ENCODE measurements at places on chromosomes 4 and X.

DNA sequence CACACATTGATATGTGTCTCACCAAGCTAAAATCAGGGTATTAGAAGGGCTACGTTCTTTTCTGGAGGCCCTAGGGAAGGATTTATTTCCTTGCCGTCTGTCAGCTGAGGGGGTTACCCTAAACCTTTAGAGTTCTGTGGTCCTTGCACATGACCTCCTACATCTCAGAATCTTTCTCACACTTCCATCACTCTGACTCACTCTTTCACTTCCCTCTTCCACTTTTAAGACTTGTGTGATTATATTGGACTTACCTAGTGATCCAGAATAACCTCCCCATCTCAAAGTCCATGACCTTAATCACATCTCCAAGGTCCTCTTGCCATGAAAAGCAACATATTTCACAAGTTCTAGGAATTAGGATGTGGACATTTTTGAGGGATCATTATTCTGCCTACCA is 53.6 kb upstream of the FUNDC1 start:
- no peak overlapping the region for H3K4me3 ChIP-seq
- no peaks in the 10 kb centered on the region for H3K36me3 ChIP-seq
- DNase-seq, result no peak
- H3K27me3 ChIP-seq, result no peaks in the 10 kb centered on the region
- H3K27ac ChIP-seq, result no peak overlapping the region

DNA sequence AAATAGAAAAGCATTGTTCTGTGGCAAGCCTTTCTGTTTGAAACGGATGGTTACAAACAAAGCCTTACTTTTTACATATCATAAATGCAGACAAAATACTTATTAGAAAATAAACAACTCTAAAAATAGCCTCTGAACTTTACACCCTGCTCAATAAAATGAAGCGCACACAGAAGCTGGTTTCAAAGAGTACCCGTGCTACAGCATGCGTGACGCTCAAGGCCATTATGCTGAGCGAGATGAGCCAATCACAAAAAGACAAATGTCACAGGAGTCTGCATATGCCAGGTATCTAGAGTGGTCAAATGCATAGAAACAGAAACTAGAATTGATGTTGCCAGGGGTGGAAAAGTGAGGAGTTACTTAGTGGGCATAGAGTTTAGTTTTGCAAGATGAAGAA is 326.5 kb upstream of the GATB start:
- no peak overlapping the region for H3K4me3 ChIP-seq
- no peaks in the 10 kb centered on the region for H3K36me3 ChIP-seq
- H3K4me1 ChIP-seq, result no peaks in the 10 kb centered on the region

GRCh38 chr4:78566834-78567499 is 15.4 kb downstream of the ANXA3 start:
- H3K27ac ChIP-seq, result peak overlapping the region; percentile 99
- H3K4me1 ChIP-seq, result peaks cover 58% of the 10 kb centered on the region
- no peaks in the 10 kb centered on the region for H3K27me3 ChIP-seq
- no peak for DNase-seq

DNA sequence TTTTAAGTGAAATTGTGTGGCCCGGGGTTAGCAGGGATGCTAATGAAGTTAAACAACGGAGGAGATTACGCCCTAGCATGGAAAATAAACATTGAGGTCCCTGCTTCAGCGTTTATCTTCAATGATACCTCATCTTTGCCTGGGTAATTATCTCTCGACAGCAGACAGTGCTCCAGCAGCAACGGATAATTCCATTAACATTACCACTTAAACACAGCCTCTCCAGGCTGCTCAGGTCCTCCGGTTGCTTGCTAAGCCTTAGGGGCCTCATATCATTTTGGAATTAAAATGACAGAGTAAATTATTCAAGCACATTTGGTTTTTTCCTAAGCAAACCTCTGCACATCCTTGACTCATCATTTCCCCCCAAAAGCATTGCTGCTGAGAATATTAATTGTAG is 281.5 kb upstream of the KLF3 start:
- no peak overlapping the region for H3K27ac ChIP-seq
- H3K36me3 ChIP-seq, result no peaks in the 10 kb centered on the region
- DNase-seq, result no peak
- peaks cover 15% of the 10 kb centered on the region for H3K4me1 ChIP-seq
- no peak overlapping the region for H3K4me3 ChIP-seq

DNA sequence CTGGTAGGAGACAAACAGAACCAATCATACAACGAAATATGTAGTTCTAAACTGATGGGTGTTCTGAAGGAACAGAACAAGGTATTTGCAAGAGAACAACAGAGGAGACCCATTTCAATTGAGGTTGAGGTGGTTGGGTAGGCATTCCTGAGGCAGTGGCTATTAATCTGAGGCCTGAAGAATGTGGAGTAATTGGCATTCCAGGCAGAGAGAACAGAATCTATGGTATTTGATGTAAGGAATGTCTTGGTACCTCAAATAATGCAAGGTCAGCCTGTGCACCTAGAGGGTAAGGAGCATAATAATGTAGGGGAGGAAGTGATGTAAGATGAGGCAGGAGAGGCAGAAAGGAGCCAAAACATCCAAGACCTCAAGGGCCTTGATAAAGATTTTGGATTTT is 109.5 kb upstream of the TEX13C start:
- H3K27me3 ChIP-seq, result peaks cover 5% of the 10 kb centered on the region
- no peaks in the 10 kb centered on the region for H3K36me3 ChIP-seq
- DNase-seq, result no peak

DNA sequence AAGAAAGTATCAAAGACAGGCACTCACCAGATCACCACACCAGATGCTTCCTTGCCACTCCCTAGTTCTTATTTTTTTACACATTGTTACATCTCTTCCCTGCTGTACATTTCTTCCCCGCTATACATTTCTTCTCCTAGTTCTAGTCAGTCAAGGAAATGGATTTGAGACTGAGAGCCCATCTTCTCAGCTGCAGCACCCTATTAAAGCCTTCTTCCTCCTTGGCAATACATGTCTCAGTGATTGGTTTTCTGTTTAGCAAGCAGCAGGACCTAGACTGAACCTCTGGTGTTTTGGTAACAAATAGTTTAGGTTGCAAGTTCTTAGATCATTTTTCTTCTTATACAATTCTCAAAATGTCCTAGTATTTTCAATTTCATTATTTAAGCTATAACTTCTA is 35.3 kb upstream of the KLHL8 start:
- no peak overlapping the region for H3K4me3 ChIP-seq
- DNase-seq, result no peak
- H3K27ac ChIP-seq, result no peak overlapping the region
- no peaks in the 10 kb centered on the region for H3K36me3 ChIP-seq

GRCh38 chrX:106906361-106906760 is 3.2 kb upstream of the RIPPLY1 start:
- H3K27ac ChIP-seq, result no peak overlapping the region
- no peaks in the 10 kb centered on the region for H3K4me1 ChIP-seq
- H3K27me3 ChIP-seq, result no peaks in the 10 kb centered on the region
- H3K36me3 ChIP-seq, result no peaks in the 10 kb centered on the region
- H3K4me3 ChIP-seq, result no peak overlapping the region

DNA sequence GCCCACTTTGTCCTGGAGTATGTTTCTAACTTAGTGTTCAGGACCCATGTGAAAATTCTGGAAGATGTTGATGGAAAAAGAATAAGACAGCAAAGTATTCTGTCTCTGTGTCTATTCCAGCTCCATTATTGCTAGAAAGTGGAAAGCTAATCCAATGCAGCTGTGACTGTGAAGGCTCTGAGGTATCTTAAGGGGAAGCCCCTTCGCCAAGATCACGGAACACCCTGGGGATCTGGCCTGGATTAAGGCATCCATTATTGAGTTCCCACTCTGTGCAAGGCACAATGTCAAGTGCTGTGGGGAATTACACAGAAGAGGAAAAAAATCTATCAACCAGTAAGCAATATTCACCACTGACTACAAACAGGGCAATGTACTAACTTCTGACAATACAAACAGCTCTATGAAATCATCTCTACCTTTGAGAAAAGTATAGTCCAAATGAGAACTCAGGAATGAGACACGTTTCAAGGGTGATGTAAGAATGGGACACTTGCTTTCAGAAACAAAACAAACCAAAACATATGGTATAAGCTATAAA is 222.1 kb downstream of the LDB2 start:
- no peak overlapping the region for H3K27ac ChIP-seq
- DNase-seq, result no peak
- H3K4me1 ChIP-seq, result no peaks in the 10 kb centered on the region
- no peaks in the 10 kb centered on the region for H3K36me3 ChIP-seq

GRCh38 chr4:28921886-28922285 is 1798.3 kb upstream of the PCDH7 start:
- no peak for DNase-seq
- no peaks in the 10 kb centered on the region for H3K4me1 ChIP-seq
- no peaks in the 10 kb centered on the region for H3K27me3 ChIP-seq
- H3K36me3 ChIP-seq, result no peaks in the 10 kb centered on the region
- no peak overlapping the region for H3K4me3 ChIP-seq

DNA sequence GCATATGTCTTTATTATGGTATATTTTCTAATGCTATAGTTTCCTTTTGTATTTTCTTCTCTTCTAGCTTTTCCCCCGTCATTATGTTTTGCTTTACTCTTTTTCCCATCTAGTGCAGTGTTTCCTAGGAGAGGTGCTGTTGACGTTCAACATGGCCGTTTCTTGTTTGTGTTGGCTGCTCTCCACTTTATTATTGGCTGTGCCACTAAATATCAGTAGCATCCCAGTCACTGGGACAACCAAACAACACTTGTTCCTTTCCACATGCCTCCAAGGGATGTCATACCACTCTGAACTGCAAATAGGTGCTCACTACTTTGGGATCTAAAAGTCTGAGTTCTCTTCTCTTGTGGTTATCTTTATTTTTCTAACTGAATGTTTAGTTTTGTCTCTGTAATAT is 26.5 kb downstream of the GBA3 start:
- H3K4me1 ChIP-seq, result no peaks in the 10 kb centered on the region
- no peak overlapping the region for H3K4me3 ChIP-seq
- no peak overlapping the region for H3K27ac ChIP-seq
- no peak for DNase-seq
- no peaks in the 10 kb centered on the region for H3K36me3 ChIP-seq

DNA sequence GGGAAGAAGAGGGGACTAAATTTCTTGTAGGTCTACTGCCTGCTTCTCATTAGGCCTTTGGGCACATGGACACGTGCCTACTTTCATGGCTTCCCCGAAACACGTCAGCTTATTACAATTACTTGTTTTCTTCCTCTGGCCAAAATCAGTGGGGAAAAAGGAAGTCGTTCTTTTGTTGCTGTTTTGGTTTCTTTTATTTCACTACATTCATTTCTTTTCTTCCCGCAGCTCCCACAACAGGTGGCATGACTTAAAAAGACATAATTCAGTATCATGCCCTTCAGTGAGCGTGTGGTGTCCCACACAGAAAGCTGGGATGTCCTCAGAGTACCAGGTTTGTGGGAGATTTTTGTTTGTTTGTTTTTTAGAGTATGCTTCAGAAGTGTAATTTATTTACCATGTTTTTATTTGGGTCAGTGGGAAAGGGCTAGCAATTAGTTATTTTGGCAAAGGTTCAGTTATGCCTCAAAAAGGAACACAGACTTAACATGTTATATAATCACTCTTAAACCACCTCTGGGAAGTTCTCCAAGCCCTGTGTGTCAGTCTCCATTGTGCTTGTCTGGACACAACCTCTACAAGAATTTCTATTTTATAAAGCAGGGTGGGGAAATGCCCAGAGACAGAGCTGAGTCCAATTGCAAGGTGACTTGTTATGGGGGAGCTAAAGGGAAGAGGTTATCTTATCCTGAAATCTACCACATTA is 44.2 kb upstream of the SPRY1 start:
- no peaks in the 10 kb centered on the region for H3K36me3 ChIP-seq
- peak overlapping the region; percentile 33 for H3K27ac ChIP-seq
- DNase-seq, result no peak
- peaks cover 11% of the 10 kb centered on the region for H3K4me1 ChIP-seq
- no peaks in the 10 kb centered on the region for H3K27me3 ChIP-seq

- H3K27me3 ChIP-seq, result no peaks in the 10 kb centered on the region
- no peak overlapping the region for H3K4me3 ChIP-seq
- DNase-seq, result no peak
- no peaks in the 10 kb centered on the region for H3K36me3 ChIP-seq
- H3K4me1 ChIP-seq, result no peaks in the 10 kb centered on the region
Observed at GRCh38 chr4:55154290-55154880, 29.0 kb upstream of the KDR start.

GRCh38 chr4:47838445-47838844 is 578 bp upstream of the CORIN start:
- DNase-seq, result no peak
- peaks cover 6% of the 10 kb centered on the region for H3K4me1 ChIP-seq
- H3K27ac ChIP-seq, result no peak overlapping the region
- H3K36me3 ChIP-seq, result peaks cover 13% of the 10 kb centered on the region

GRCh38 chrX:153746359-153746758 is 17.7 kb upstream of the PLXNB3 start:
- H3K36me3 ChIP-seq, result no peaks in the 10 kb centered on the region
- no peak for DNase-seq
- H3K4me3 ChIP-seq, result no peak overlapping the region
- no peaks in the 10 kb centered on the region for H3K4me1 ChIP-seq
- no peaks in the 10 kb centered on the region for H3K27me3 ChIP-seq

GRCh38 chrX:121585626-121586025 is 538.2 kb downstream of the GLUD2 start:
- H3K4me3 ChIP-seq, result no peak overlapping the region
- no peaks in the 10 kb centered on the region for H3K27me3 ChIP-seq
- H3K27ac ChIP-seq, result no peak overlapping the region
- DNase-seq, result no peak
- H3K4me1 ChIP-seq, result no peaks in the 10 kb centered on the region
- H3K36me3 ChIP-seq, result no peaks in the 10 kb centered on the region

- no peak for DNase-seq
- H3K4me3 ChIP-seq, result no peak overlapping the region
- no peaks in the 10 kb centered on the region for H3K36me3 ChIP-seq
- no peaks in the 10 kb centered on the region for H3K27me3 ChIP-seq
- H3K27ac ChIP-seq, result no peak overlapping the region
Observed at GRCh38 chr4:97828646-97829045, 314.6 kb downstream of the STPG2 start.

DNA sequence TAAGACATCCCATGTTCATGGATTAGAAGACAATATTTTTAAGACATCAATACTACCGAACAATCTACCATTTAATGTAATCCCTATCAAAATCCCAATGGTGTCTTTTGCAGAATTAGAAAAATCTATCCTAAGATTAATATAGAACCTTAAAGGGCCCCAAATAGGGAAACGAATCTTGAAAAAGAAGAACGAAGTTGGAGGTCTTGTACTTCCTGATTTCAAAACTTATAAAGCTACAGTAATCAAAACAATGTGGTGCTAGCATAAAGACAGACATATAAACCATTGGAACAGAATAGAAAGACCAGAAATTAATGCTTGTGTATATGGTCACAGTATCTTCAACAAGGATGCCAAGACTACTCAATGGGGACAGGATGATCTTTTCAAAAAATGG is 42.0 kb downstream of the CENPE start:
- no peak overlapping the region for H3K27ac ChIP-seq
- peaks cover 97% of the 10 kb centered on the region for H3K36me3 ChIP-seq
- peaks cover 4% of the 10 kb centered on the region for H3K4me1 ChIP-seq
- no peaks in the 10 kb centered on the region for H3K27me3 ChIP-seq

All from RWPE2 (cell line).